ENCODE measurements at places on chromosomes 1 and 21. TPM values are rescaled to one million over a fixed set of nuclear protein-coding genes. Genes with fewer than 3 reads are reported as not detected.

GRCh38 chr1:158124999-158125398 is 55.7 kb upstream of the CD1D start:
- H3K27me3 ChIP-seq = peaks cover 40% of the 10 kb centered on the region
- peak; percentile 98 for DNase-seq
- H3K27ac ChIP-seq = no peak overlapping the region
- H3K36me3 ChIP-seq = no peaks in the 10 kb centered on the region
- no peaks in the 10 kb centered on the region for H3K4me1 ChIP-seq

DNA sequence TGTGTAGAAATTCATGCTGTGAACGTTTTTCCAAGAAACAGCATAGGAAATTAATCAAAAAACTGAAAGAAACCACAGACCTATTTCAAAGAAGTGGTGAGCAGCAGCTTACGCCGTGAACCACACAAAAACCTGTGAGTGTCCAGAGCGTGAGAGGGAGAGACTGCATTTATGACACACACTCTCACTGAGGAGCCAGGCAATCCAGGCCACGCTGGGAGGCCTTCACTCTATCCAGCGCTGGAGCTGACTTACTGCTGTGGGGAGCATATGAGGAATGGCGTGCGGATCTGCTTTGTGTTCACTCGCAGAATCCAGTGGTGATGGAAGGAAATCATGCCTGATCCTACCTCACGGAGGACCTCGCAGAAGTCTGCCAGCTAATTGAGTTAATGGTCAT is 12.7 kb downstream of the ADAMTS1 start:
- H3K36me3 ChIP-seq = peaks cover 12% of the 10 kb centered on the region
- H3K27me3 ChIP-seq = no peaks in the 10 kb centered on the region
- peaks cover 15% of the 10 kb centered on the region for H3K4me1 ChIP-seq
- no peak for DNase-seq
- no peak overlapping the region for H3K4me3 ChIP-seq

DNA sequence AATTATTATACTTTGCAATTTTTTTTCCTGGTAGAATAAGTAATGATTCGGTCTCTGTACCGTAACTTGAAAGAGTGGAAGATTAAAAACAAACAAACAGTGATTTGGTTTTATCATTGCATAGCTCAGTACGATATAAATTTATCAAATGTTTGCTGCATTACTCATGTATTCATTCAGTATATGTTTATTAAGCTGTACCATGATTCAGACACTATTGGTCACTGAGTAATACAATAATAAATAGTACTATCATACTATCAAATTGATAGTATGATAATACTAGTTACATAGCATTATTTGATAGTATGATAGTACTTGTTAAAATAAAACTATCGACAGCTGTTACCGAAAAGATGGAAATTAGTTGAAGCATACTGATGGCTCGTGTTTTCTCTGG is 12.1 kb downstream of the CENPF start:
- H3K27me3 ChIP-seq = no peaks in the 10 kb centered on the region
- DNase-seq = peak; percentile 91
- H3K36me3 ChIP-seq = peaks cover 38% of the 10 kb centered on the region
- H3K4me1 ChIP-seq = peaks cover 31% of the 10 kb centered on the region
- H3K27ac ChIP-seq = peak overlapping the region; percentile 39

DNA sequence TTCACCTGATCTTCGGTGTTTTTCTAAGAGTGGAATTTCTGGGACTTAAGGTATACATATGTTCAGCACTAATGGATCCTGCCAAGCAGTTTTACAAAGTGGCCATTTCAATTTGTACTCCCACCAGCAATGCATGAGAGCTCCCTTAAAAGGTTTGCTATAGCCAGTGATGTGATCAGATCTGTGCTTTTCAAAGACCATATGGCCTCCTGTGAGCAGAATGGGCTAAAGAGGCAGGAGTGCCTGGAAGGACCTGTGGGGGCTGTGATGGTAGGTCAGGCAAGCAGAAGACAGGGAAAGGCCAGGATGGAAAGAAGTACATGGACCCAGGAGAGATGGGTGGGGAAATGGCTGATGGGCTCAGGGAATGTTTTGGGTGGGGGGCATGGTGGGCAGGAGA is 252.7 kb downstream of the DISC1 start:
- no peak for DNase-seq
- no peak overlapping the region for H3K4me3 ChIP-seq
- no peak overlapping the region for H3K27ac ChIP-seq
- H3K36me3 ChIP-seq = no peaks in the 10 kb centered on the region

- H3K4me3 ChIP-seq = no peak overlapping the region
- 0 out of 2 replicates have a peak, but pooled peaks cover 4% of the 10 kb centered on the region for H3K4me1 ChIP-seq
- peaks cover 50% of the 10 kb centered on the region for H3K27me3 ChIP-seq
- no peaks in the 10 kb centered on the region for H3K36me3 ChIP-seq
Observed at GRCh38 chr1:220484135-220484534, 43.8 kb upstream of the MARK1 start.

GRCh38 chr1:87331365-87332241 is 2.9 kb downstream of the LMO4 start:
- H3K4me1 ChIP-seq = peaks cover 37% of the 10 kb centered on the region
- H3K27ac ChIP-seq = peak overlapping the region; percentile 82
- H3K36me3 ChIP-seq = no peaks in the 10 kb centered on the region

DNA sequence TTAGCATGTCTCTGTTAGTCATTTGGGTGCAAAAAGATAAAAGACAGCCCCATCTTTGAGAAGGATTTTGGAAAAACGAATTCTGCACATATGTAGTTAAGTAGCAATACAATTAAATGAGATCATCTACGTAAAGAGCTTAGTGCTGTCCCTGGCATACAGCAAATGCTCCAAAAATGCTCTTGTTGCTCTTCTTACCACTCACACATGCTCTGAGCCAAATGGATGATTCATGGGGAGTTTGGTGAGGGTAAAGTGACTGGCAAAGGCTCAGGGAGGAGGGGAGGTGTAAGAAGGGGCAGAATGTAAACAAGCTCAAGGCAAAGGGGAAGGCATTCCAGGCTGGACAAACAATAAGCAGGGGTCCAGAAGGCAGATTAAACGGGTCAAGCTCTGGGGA is 191.9 kb downstream of the AK5 start:
- peak overlapping the region; percentile 0 for H3K27ac ChIP-seq
- no peaks in the 10 kb centered on the region for H3K27me3 ChIP-seq
- H3K4me1 ChIP-seq = peaks cover 18% of the 10 kb centered on the region
- no peaks in the 10 kb centered on the region for H3K36me3 ChIP-seq

GRCh38 chr1:14561014-14561693 is 37.3 kb upstream of the KAZN start:
- H3K27ac ChIP-seq = no peak overlapping the region
- no peak overlapping the region for H3K4me3 ChIP-seq
- H3K27me3 ChIP-seq = no peaks in the 10 kb centered on the region
- peaks cover 12% of the 10 kb centered on the region for H3K4me1 ChIP-seq

GRCh38 chr1:66599899-66600737 is 66.2 kb downstream of the SGIP1 start:
- H3K27me3 ChIP-seq = peaks cover 40% of the 10 kb centered on the region
- DNase-seq = no peak
- H3K4me3 ChIP-seq = no peak overlapping the region
- H3K36me3 ChIP-seq = no peaks in the 10 kb centered on the region
- H3K27ac ChIP-seq = no peak overlapping the region

GRCh38 chr21:23026878-23027277 is 2028.7 kb downstream of the NCAM2 start:
- no peaks in the 10 kb centered on the region for H3K36me3 ChIP-seq
- no peak for DNase-seq
- no peak overlapping the region for H3K4me3 ChIP-seq
- H3K27me3 ChIP-seq = no peaks in the 10 kb centered on the region
- no peaks in the 10 kb centered on the region for H3K4me1 ChIP-seq

GRCh38 chr1:931380-932172 is 7.9 kb downstream of the SAMD11 start:
- H3K27me3 ChIP-seq = peaks cover 31% of the 10 kb centered on the region
- DNase-seq = no peak
- no peak overlapping the region for H3K4me3 ChIP-seq
- H3K27ac ChIP-seq = no peak overlapping the region

GRCh38 chr1:232209357-232209756 is 420.6 kb downstream of the SIPA1L2 start:
- DNase-seq = peak; percentile 85
- no peaks in the 10 kb centered on the region for H3K27me3 ChIP-seq
- H3K4me3 ChIP-seq = no peak overlapping the region
- H3K27ac ChIP-seq = peak overlapping the region; percentile 36
- peaks cover 14% of the 10 kb centered on the region for H3K4me1 ChIP-seq

- H3K27me3 ChIP-seq = no peaks in the 10 kb centered on the region
- peaks cover 44% of the 10 kb centered on the region for H3K4me1 ChIP-seq
- H3K36me3 ChIP-seq = 0 out of 2 replicates have a peak, but pooled peaks cover 3% of the 10 kb centered on the region
- H3K4me3 ChIP-seq = no peak overlapping the region
Observed at GRCh38 chr1:41868241-41868998, 50.3 kb downstream of the HIVEP3 start.

Gene TTC22
- total RNA-seq = 21.8 TPM

Gene NHLH1
- total RNA-seq = not detected
